ENCODE measurements at places on chromosomes 16 and 17. TPM values are rescaled to one million over a fixed set of nuclear protein-coding genes. Genes with fewer than 3 reads are reported as not detected.

GRCh38 chr17:65467156-65467555 is 94.3 kb downstream of the AXIN2 start:
- no peaks in the 10 kb centered on the region for H3K27me3 ChIP-seq
- H3K27ac ChIP-seq, result no peak overlapping the region
- no peaks in the 10 kb centered on the region for H3K36me3 ChIP-seq

GRCh38 chr17:38613981-38614779 is 8.4 kb upstream of the SRCIN1 start:
- no peaks in the 10 kb centered on the region for H3K36me3 ChIP-seq
- DNase-seq, result no peak
- H3K27ac ChIP-seq, result no peak overlapping the region
- peaks cover 18% of the 10 kb centered on the region for H3K4me1 ChIP-seq
- no peak overlapping the region for H3K4me3 ChIP-seq

- no peak overlapping the region for H3K27ac ChIP-seq
- H3K27me3 ChIP-seq, result no peaks in the 10 kb centered on the region
- no peak for DNase-seq
Observed at GRCh38 chr16:11390573-11391495, 45.6 kb downstream of the RMI2 start.

- no peaks in the 10 kb centered on the region for H3K27me3 ChIP-seq
- no peak overlapping the region for H3K27ac ChIP-seq
- no peaks in the 10 kb centered on the region for H3K36me3 ChIP-seq
Observed at GRCh38 chr16:85491058-85491771, 121.9 kb upstream of the GSE1 start.

GRCh38 chr17:12596961-12597360 is 68.7 kb upstream of the MYOCD start:
- no peak for DNase-seq
- H3K27me3 ChIP-seq, result no peaks in the 10 kb centered on the region
- H3K4me1 ChIP-seq, result no peaks in the 10 kb centered on the region
- H3K4me3 ChIP-seq, result no peak overlapping the region

- no peaks in the 10 kb centered on the region for H3K36me3 ChIP-seq
- peaks cover 8% of the 10 kb centered on the region for H3K27me3 ChIP-seq
- H3K4me3 ChIP-seq, result peak overlapping the region; percentile 61
- H3K4me1 ChIP-seq, result no peaks in the 10 kb centered on the region
- DNase-seq, result no peak
Observed at GRCh38 chr16:88685156-88686061, 898 bp downstream of the SNAI3 start.

- DNase-seq, result no peak
- H3K27me3 ChIP-seq, result peaks cover 2% of the 10 kb centered on the region
- H3K27ac ChIP-seq, result no peak overlapping the region
- H3K4me1 ChIP-seq, result peaks cover 2% of the 10 kb centered on the region
Observed at GRCh38 chr17:45993962-45994627, 5.0 kb upstream of the STH start.

GRCh38 chr17:27762527-27763305 is 37.6 kb downstream of the NOS2 start:
- no peaks in the 10 kb centered on the region for H3K36me3 ChIP-seq
- no peak overlapping the region for H3K27ac ChIP-seq
- H3K27me3 ChIP-seq, result no peaks in the 10 kb centered on the region
- DNase-seq, result no peak
- no peaks in the 10 kb centered on the region for H3K4me1 ChIP-seq
- H3K4me3 ChIP-seq, result no peak overlapping the region

DNA sequence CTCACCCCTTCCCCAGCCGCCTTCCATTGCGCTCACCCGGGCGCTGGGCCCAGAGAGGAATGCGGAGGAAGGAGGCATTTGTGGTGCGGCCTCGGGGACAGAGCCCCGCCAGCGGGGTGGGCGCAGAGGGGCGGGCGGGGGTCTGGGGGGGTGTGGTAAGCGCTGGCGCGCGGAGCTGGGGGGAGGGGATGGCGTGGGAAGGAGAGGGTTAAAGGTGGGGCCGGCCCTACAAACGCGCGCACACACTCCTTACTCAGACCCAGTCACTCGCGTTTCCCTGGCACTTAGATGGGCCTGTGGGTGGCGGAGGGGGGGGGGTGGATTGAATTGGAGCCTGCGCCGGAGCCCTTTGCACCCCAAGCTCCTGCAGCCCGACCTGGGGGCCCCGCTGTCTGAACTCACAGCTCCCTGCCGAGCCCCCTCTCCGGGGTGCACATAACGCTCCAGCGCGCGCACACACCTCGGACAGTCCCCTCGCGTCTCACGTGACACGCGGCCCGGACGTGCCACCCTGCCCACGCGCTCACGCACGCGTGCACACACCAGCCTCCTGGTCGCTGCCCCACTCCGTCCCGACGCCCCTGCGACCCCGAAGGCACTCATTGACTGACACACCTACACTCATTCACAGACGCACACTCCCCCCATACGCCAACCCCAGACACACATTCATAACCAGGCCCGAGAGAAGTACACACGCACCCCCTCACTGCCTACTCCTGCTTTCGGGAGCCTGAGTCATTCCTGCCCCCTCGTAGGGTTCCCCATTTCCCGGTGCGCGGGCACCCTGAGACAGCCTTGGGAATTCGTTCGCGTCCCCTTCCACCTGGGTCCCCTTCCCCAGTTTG is 844 bp downstream of the TBKBP1 start:
- peak; percentile 77 for DNase-seq
- H3K27me3 ChIP-seq, result no peaks in the 10 kb centered on the region
- no peak overlapping the region for H3K27ac ChIP-seq
- 0 out of 2 replicates have a peak, but pooled peaks cover 3% of the 10 kb centered on the region for H3K36me3 ChIP-seq

GRCh38 chr17:29760279-29761039 is 137.7 kb upstream of the CORO6 start:
- no peaks in the 10 kb centered on the region for H3K4me1 ChIP-seq
- H3K36me3 ChIP-seq, result no peaks in the 10 kb centered on the region
- H3K4me3 ChIP-seq, result peak overlapping the region; percentile 88
- H3K27ac ChIP-seq, result no peak overlapping the region
- no peaks in the 10 kb centered on the region for H3K27me3 ChIP-seq

- H3K36me3 ChIP-seq, result no peaks in the 10 kb centered on the region
- no peaks in the 10 kb centered on the region for H3K27me3 ChIP-seq
- H3K27ac ChIP-seq, result no peak overlapping the region
- H3K4me3 ChIP-seq, result no peak overlapping the region
Observed at GRCh38 chr16:84379709-84380362, 11.5 kb downstream of the ATP2C2 start.

- H3K4me1 ChIP-seq, result peaks cover 8% of the 10 kb centered on the region
- H3K27me3 ChIP-seq, result no peaks in the 10 kb centered on the region
- H3K27ac ChIP-seq, result no peak overlapping the region
- no peak overlapping the region for H3K4me3 ChIP-seq
- no peaks in the 10 kb centered on the region for H3K36me3 ChIP-seq
- DNase-seq, result no peak
Observed at GRCh38 chr16:89035669-89036570, 57.7 kb upstream of the ACSF3 start.

DNA sequence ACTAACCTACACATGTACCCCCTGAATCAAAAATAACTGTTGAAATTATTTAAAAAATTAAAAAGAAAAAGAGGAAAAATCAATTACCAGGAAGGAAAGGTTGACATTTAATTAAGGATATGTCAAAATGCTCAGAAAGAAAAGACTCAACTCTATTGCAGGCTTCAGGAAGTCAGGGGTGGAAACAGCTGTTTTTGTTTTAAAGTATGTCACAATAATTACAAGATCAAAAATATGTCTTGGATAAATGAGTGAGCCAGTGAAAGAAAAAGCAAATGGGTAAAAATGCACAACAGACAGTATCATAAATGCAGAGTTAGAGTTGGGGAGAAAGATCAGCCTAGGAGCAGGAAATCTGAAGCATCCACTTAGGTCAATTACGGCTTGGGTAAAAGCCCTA is 146.0 kb downstream of the CDH11 start:
- no peaks in the 10 kb centered on the region for H3K36me3 ChIP-seq
- H3K4me3 ChIP-seq, result no peak overlapping the region
- DNase-seq, result no peak
- no peak overlapping the region for H3K27ac ChIP-seq

GRCh38 chr17:29038085-29038795 is 4.7 kb upstream of the PIPOX start:
- no peak overlapping the region for H3K4me3 ChIP-seq
- H3K27me3 ChIP-seq, result no peaks in the 10 kb centered on the region
- no peak for DNase-seq
- peak overlapping the region; percentile 41 for H3K27ac ChIP-seq
- H3K36me3 ChIP-seq, result no peaks in the 10 kb centered on the region

DNA sequence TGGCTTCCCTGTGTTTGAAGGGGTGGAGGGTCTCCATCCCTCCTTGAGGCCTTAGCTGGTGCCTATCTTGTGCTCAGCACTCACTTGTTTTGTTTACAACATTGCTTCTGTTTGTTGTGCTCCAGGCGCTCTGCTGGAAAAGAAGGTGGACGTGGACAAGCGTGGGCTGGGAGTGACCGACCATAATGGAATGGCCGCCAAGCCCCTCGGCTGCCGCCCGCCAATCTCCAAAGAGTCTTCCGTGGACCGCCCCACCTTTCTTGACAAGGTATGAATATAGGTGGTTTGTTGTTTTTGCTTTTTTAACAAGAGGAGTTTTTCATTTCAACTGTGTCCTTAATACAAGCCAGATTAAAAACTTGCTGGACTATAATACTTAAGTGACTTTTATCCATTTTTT is 53.5 kb downstream of the TMC6 start:
- H3K4me1 ChIP-seq, result no peaks in the 10 kb centered on the region
- peaks cover 53% of the 10 kb centered on the region for H3K36me3 ChIP-seq
- no peak overlapping the region for H3K4me3 ChIP-seq
- no peak for DNase-seq
- H3K27me3 ChIP-seq, result no peaks in the 10 kb centered on the region

DNA sequence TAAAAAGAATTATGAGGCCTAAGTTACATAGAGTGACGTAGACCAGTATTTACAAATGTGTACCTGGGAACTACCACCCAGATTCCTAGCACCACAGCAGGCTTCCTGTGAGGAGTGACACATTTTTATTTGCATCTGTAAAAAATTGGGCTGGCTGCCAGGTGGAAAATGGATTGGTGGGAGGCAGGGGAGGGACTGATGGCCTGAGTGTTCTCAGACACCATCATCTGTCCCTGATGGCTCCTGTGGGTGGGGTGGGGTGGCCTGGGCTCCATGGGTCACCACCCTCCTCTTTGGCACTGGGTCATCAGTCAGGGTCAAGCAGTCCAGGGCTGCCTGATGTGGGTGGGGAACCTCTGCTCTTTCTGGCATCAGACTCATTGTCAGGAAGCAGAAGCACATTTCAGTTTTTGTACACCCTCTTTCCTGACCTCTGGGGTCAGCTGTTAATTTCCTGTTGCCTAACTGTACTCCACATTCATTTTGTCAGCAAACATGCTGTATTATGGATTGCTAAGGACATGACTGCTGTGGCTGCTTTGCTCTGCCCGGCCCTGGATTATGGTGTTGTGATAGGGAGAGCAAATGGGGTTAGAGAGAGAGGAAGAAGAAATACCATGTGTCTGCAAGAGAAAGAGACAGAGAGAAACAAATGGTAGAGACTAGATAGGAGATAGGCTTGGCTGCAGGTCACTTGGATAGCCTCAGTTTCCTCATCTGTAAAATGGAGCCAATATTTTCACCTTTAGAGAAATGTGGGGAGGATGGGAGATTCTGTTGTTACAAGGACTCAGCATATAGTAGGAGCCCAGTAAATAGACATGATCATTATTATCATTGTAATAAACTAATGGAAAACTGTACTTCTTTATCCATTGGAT is 11.6 kb upstream of the MFAP4 start:
- no peaks in the 10 kb centered on the region for H3K36me3 ChIP-seq
- no peak overlapping the region for H3K4me3 ChIP-seq
- no peaks in the 10 kb centered on the region for H3K27me3 ChIP-seq
- H3K4me1 ChIP-seq, result peaks cover 2% of the 10 kb centered on the region
- DNase-seq, result no peak

- H3K4me3 ChIP-seq, result no peak overlapping the region
- no peak for DNase-seq
- peaks cover 20% of the 10 kb centered on the region for H3K4me1 ChIP-seq
- H3K27ac ChIP-seq, result no peak overlapping the region
Observed at GRCh38 chr16:56199164-56199563, 7.9 kb downstream of the GNAO1 start.

DNA sequence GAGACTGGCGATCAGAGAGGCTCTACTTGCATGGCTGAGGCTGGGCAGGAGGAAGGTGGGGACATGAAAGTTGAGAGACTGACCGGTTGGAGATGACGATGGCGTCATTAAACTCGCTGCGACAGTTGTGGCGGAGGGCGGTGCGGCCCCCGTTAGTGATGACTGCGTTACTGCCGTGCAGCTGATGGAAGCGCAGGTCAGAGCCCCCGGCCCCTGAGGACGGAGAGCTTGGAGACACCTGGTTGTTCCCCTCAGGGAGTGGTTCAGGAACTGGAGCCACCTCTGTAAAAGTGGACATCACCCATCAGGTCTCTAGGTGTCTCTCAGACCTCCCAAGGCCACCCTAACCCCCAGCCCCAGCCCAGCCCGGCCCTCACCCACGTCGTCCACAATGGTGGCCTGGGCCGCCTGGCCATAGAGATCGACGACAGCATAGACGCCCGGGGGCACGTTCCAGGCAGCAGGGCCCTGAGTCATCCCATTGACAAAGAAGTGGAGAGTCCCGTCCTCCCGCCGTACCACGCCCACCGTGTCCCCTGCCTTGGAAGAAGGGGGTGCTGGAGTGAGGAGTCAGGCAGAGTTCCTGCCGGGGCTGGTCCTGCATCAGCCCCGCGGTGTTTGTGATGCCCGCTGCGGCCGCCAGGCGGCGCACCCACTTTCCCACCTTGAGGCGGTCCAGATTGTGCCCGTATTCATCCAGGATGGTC is 5.3 kb downstream of the NEURL4 start:
- DNase-seq, result peak; percentile 47
- H3K27me3 ChIP-seq, result no peaks in the 10 kb centered on the region
- H3K4me1 ChIP-seq, result peaks cover 10% of the 10 kb centered on the region
- no peak overlapping the region for H3K27ac ChIP-seq
- H3K4me3 ChIP-seq, result no peak overlapping the region

GRCh38 chr17:68255731-68256538 is 8.1 kb downstream of the AMZ2 start:
- H3K36me3 ChIP-seq, result no peaks in the 10 kb centered on the region
- no peaks in the 10 kb centered on the region for H3K27me3 ChIP-seq
- no peak overlapping the region for H3K4me3 ChIP-seq

DNA sequence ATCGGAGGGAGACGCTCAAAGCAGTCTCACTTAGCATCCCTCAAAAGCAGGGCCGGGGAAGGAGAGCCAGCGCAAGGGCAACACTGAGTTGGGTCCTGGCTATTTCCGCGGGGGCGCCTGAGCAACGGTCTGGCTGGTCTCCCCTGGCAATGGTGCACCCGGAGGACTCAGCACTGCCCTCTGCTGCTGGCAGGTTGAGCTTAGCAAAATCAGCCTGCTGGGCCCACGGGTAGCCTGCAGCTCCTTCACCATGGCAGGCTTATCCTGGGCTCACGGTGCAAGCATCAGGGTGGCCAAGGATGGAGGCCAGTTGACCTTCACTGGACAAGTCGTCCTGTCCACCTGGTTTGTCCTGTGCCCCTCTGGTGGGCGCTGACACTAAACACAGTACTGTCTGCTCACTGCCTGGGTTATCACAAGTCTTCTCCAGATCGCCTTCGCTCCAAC is 14.4 kb upstream of the ALDH3A1 start:
- no peak overlapping the region for H3K4me3 ChIP-seq
- no peak overlapping the region for H3K27ac ChIP-seq
- H3K36me3 ChIP-seq, result no peaks in the 10 kb centered on the region
- no peaks in the 10 kb centered on the region for H3K27me3 ChIP-seq

The CHST5 gene
- 0.15 TPM for total RNA-seq

The ENPP7 gene
- total RNA-seq, result not detected

The FADS6 gene
- total RNA-seq, result 0.56 TPM

The MYL11 gene
- 1.2 TPM for total RNA-seq

The FAM20A gene
- 3.5 TPM for total RNA-seq

The ARRB2 gene
- total RNA-seq, result 95.6 TPM

The SRSF2 gene
- 413 TPM for total RNA-seq

The P2RX1 gene
- 0.19 TPM for total RNA-seq

The LHX1 gene
- total RNA-seq, result 0.93 TPM

Data from H1 (cell line).